ENCODE measurements at places on chromosomes 13 and 19.

- DNase-seq: no peak
These were observed 15.1 kb downstream of the SAFB start for GRCh38 chr19:5637971-5638370.

DNA sequence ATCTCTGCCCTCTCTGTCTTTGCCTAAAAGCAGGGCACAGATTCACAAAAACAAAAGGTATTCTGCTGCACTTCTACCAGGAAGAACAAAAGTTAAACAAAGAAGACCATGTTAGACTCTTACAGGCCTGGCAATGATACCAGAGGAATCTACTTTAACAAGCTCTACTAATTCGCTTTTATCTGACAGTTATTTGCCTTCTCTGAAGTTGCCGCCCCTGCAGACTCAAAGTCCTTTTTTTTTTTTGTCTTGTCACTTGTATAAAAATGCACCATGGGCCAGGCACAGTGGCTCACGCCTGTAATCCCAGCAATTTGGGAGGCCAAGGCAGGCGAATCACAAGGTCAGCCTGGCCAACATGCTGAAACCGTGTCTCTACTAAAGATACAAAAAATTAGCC lies 176.5 kb upstream of the UBL3 start:
- DNase-seq: no peak

DNA sequence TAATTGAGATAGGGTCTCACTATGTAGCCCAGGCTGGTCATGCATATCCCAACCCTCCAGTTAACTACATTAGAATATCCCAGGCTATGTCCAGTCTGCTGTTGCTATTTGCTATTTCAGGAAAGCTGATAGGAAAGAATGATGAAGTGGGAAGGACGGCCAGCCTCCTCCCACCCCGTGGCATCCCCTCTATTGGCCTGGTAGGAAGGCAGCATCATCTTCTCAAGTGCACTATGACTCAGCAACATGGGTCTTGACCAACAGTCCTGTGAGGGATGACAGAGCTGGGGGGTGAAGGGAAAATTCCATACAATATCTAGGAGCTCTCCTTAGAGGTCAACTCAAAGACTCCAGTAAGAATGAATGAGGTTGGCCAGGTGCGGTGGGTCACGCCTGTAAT lies 48.0 kb upstream of the ABCC4 start:
- no peak for DNase-seq

DNA sequence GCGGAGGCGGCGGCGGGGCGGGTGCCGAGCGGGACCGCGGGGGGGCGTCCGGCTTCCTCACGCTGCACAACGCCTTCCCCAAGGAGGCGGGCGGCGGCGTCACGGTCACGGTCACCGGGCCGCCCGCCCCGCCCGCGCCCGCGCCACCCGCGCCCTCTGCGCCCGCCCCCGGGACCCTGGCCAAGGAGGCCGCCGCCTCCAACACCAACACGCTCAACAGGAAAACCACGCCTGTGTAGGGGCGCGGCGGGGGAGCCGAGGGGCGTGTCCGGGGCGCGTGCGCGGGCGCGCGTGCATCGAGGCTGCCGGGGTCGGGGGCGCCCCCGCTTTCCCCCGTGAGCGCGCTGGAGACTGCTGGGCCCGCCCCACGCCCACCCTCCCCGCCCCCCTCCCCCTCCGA lies 8.8 kb upstream of the CACNG6 start:
- DNase-seq: no peak

DNA sequence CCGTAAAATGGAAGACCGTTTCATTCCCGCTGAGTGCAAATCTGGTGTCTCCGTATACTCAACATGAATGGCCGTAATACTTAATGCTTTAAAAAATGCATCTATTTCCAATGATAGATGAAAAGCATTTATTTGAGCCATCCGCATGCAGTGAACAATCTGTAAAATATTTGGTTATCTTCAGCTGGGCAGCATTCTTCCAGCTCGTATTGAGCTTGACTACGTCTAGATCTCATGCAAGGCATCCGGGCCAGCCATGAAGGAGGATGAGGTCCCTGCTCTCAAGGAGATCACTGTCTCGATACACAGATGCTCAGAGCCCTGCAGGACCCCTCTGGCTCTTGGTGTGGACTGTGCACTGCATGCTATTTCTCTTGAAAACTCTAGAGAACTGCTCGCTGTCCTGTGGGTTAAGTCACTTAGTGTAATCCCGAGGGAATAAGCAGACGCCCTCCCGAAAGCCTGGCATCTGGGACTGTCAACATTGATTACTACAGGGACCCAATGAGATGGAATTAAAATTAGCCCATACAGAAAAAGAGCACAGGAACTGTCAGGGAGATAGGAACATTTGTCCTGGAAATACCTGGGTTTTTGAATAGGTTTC lies 112.4 kb upstream of the RNF113B start:
- no peak for DNase-seq

Measured in coronary artery (tissue), 2 donors.